NCI-H1417 (cell line): ENCODE measurements at places on chromosomes 7 and 10.

GRCh38 chr10:9508606-9509005 lies 1454.1 kb downstream of the GATA3 start:
- DNase-seq, result no peak

- DNase-seq, result no peak
Observed at GRCh38 chr10:109975244-109976190, 32.3 kb upstream of the ADD3 start.

DNA sequence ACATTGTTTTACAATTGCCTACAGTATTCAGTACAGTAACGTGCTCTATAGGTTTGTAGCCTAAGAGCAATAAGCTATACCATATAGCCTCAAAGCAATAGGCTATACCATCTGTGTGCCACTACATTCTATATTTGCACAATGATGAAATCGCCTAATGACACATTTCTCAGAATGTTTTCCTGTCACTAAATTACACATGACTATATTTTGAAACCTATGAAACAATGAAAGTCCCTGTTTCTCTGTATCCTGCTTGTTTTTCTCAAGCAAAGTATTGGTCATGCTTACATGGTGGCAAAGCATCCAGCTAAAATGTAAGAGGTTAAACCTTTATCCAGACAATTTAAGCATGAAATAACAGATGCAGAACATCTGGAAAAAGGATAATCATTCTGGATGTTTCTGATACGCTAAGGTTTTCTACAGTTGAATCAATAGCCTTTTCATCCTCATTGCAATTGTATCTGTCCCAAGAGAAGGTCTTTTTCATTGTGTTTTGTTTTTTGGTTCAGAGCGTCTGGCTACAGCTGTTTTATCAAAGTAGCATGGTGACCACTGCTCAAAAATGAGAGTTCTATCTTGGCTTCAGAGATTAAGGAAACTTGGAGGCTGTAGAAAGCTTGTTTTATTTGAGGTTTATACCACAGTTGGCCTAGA lies 81.7 kb downstream of the CSTF2T start:
- DNase-seq, result no peak

- DNase-seq, result no peak
Observed at GRCh38 chr10:124236816-124237215, 143.4 kb upstream of the CHST15 start.

DNA sequence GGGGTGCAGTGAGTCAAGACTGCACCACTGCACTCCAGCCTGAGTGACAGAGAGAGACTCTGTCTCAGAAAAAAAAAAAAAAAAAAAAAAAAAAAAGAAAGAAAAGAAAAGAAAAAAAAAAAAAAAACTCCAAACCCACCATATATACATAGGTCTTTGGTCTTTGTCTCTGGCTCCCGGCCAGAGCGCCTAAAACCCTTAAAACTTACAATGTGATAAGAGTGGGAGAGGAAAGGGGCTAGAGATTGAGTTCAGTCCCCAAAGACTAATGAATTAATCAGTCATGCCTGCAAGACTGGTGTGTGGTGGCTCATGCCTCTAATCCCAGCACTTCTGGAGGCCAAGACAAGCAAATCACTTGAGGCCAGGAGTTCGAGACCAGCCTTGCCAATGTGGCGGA lies 6.8 kb upstream of the NFE2L3 start:
- no peak for DNase-seq
